ENCODE measurements at places on chromosomes 12 and 14. TPM values are rescaled to one million over a fixed set of nuclear protein-coding genes. Genes with fewer than 3 reads are reported as not detected.

The FOXN4 gene
- total RNA-seq, result under 0.01 TPM

The NXPH4 gene
- total RNA-seq, result 0.82 TPM

The PTGDR gene
- 0.41 TPM for total RNA-seq

The AKAP5 gene
- total RNA-seq, result 37.5 TPM

The DTD2 gene
- total RNA-seq, result 67.3 TPM

The CMA1 gene
- not detected for total RNA-seq

The NGB gene
- 4.9 TPM for total RNA-seq

The CORO1C gene
- total RNA-seq, result 171 TPM

The NKX2-1 gene
- total RNA-seq, result 0.82 TPM

The FGF23 gene
- total RNA-seq, result not detected

The KLRC3 gene
- 2.9 TPM for total RNA-seq

The EMP1 gene
- total RNA-seq, result 2.4 TPM

The GZMH gene
- total RNA-seq, result not detected

The KRT78 gene
- not detected for total RNA-seq

The SVOP gene
- 40.8 TPM for total RNA-seq

The SERPINA10 gene
- not detected for total RNA-seq

The HOXC5 gene
- not detected for total RNA-seq

The NELL2 gene
- 2,116 TPM for total RNA-seq

The TCL1B gene
- not detected for total RNA-seq

The MUCL1 gene
- not detected for total RNA-seq

The SLC10A1 gene
- total RNA-seq, result not detected

The CABP1 gene
- total RNA-seq, result 2.0 TPM

The NOVA1 gene
- total RNA-seq, result 34.6 TPM

The TBX5 gene
- not detected for total RNA-seq

The DEGS2 gene
- 0.41 TPM for total RNA-seq

The ATXN7L3B gene
- 103 TPM for total RNA-seq

All from frontal cortex (tissue), 4 donors.